Effector memory CD4-positive, alpha-beta T cell (primary cell): ENCODE measurements at places on chromosomes 6 and 20.

GRCh38 chr6:107977283-107977682, 19.3 kb upstream of the SEC63 start:
- no peak for DNase-seq

GRCh38 chr6:118652051-118652615, 742 bp upstream of the CEP85L start:
- DNase-seq, result no peak

DNA sequence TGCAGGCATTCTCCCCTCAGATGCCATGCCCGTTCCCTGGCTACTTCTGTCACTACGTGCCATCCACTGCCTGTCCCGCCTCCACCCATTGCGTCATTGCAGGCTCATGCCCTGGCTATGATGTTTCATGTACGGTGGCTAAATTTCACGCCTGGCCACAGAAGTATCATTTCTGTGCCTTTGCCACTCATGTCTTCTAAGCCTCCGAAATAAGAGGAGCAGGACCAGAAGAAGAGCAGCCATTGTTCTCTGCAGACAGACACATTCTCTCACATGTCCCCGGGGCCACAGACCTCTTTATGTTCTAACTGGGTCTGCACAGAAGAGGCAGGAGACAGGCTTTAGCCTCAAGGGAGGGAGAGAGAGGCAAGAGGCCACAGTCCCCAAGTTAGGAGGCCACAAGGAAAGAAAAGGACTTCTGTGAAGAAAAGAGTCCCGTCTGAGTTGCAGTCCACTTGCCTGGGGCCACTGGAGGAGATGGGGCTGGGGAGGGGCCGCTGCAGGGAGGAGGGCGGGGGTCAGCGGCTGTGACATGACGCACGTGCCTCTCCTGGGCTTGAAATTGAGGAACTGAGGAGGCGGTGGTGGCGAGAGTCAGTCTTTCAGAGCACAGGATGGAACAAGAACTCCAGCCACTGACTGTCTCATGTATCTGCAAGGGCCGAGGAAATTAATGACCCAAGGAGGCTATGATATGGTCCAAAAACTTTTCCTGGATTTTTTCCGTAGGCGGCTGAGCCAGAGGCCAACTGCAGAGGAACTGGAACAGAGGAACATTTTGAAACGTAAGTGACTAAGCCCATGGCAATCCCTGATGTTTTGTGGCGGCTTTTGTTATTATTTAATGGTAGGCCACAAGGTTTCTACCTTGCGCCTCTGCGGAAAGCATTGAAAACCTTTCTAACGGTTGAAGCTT, 55.9 kb downstream of the TBC1D7 start:
- DNase-seq, result no peak

DNA sequence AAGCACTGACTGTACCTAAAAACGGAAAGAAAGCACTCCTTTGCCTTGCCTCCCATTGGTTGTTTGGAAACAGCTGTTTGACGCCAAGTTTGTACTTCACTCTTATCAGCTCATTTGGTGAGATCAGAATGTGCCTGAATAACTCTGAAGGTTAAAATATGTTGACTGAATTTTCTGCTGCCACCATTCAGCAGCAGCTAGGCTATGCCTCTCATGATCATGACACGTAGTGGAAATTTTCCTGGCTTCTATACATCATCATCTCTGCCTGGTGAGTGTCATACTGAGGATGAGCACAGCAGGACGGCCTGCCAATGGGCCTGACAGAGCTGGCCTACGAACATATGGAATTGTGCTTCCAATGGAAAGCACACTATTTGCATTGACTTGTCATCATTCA, 704.9 kb upstream of the CITED2 start:
- no peak for DNase-seq

GRCh38 chr6:103080497-103080896, 1687.0 kb downstream of the GRIK2 start:
- no peak for DNase-seq
